Heart right ventricle (tissue), 16 donors: ENCODE measurements at places on chromosomes 3 and 15.
A peak's percentile ranks its signal among the peaks of the same experiment; 100 is the strongest.

GRCh38 chr15:47523681-47524475 lies 193.4 kb upstream of the SEMA6D start:
- no peak for DNase-seq

DNA sequence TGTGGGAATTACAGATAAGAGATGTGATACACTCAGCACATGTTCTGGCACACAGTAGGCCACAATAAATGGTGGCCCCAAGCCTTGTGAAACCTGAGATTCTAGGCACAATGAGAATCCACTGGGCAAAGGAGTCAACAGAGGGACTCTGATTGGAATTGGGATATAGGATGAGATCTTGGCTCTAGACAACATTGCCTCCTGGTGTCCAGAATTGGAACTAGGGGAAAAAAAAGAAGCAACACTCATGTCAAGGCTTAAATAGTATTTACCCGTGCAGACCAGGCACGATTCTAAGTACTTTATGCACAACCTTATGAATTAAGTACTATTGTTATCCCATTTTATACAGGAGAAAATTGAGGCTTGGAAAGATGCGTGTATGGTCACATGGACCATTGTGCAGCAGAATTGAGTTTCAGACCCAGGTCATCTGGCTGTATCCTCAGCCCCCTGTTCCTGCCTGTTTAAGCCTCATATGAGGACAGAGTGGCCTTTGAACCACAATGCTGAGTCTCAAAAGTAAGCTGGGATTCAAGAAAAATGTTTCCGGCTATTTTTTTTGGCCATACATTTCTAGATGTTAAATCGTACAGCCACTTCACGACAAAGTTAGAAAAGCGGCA lies 124.8 kb downstream of the SV2B start:
- DNase-seq = peak; percentile 21

DNA sequence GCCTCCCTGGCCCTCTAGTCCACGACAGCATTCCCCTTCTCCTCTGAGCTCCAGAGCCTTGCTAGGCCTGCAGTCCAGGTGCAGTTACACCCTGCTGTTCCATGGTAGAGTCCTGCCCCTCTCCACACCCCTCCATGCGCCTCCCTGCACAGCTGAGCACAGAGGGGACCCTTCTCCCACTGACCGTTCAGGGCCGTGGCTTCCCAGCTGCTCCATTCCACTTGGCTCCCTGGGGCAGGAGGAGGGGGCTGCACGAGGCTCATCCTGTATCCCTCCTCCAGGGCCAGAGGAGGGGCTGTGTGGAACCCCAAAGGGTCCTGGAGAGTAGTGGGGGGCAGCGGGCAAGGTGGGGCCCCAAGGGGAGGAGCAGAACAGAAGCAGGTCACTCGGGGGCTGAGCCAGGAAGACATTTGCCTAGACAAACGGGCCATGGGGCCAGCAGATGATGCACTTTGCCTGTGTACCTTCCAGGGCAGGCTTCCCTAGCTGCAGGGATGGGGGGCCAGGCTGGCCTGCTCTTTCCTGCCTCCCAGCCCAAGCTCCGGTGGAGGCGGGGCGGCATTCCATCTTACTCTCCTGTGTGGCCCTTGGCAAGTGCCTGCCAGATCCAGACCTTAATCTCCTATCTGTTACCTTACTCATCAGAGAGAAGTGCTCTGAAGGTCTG lies 20.7 kb upstream of the GOLGA6C start:
- DNase-seq = no peak

DNA sequence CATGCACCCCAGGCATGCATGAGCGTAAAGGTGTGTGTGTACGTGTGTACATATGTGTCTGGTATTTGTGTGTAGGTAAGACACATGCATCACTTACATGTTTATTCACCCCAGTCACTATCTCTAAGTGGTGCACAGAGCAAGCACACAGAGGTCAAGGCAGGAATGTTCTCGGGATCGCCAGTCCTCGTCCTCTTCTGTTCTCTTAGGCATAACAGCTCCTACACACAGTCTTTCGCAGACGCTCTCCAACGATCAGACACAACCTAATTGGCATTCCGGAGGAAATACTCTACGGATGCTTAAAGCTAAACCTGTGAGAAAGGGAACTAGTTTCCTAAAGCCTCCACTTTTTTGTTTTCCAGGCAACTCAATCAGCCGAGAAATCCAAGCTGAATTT lies 95.9 kb downstream of the ADAMTS17 start:
- no peak for DNase-seq

- DNase-seq = peak; percentile 26
Measured at GRCh38 chr3:143809121-143809621, 39.1 kb downstream of the SLC9A9 start.

- DNase-seq = no peak
Measured at GRCh38 chr3:81289676-81290075, 471.8 kb downstream of the GBE1 start.

DNA sequence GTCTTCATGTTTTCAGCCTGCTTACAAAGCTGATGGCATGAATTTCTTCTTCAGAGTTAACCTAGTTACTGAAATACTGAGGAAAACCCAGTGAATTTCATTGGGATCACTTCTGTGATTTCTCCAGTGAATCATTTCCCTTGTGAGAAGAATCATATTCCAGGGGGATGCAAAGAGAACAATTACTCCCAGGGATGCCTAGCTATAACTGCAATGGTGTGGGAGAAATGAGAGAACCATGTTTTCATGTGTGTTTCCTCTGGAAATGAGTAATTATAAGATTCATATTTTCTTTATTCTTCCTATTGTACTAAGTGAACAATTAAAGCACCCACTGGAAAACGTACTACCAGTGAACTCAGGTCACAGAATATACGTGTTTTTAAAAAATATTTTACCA lies 485.4 kb downstream of the GRM7 start:
- no peak for DNase-seq

GRCh38 chr15:67685008-67685599 lies 140.2 kb upstream of the SKOR1 start:
- no peak for DNase-seq

DNA sequence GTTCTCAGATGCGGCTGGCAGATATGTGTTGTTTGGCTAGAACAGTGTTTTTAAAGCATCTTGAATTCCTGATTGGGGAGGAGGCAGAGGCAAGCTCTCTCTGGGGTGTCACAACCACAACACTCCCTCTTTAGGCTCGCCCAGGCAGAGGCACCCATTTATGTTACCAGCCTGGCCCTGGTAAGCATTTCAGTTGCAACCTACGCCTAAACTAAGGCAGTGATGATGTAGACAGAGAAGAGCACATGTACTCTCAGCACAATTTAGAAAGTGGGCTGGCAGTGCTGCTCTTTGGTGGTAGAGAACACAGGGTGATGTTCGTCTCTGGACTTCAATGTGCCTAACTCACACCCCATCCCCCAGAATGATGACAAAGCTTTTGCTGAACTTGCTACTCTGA lies 41.2 kb upstream of the TJP1 start:
- no peak for DNase-seq

DNA sequence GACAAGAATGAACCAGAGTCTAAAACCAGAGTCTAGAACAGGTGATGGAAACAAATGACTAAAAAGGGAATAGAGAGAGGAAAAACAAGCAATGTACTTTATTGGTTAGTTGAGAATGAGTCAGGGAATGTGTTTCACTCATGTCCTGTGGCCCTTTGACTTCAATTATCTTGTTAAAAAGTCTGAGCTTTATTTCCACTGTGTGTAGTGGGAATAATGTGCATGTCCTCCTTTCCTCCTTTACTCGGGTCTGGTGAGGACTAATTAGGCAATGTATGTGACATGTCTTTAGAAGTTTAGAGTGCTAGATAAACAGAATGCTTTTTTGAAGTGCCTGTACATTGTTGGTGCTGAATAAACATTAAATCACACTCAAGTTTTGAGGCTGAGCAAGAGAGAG lies 21.3 kb downstream of the LSAMP start:
- no peak for DNase-seq
